ENCODE measurements at places on chromosomes 2 and 18. TPM values are rescaled to one million over a fixed set of nuclear protein-coding genes. Genes with fewer than 3 reads are reported as not detected.

SERPINB13 gene
- not detected for total RNA-seq

UPP2 gene
- not detected for total RNA-seq

SLC9A4 gene
- total RNA-seq = not detected

PJVK gene
- total RNA-seq = 0.12 TPM

SERPINB3 gene
- not detected for total RNA-seq

CFC1 gene
- not detected for total RNA-seq

VWA3B gene
- total RNA-seq = not detected

TTN gene
- under 0.01 TPM for total RNA-seq

DSEL gene
- 32.3 TPM for total RNA-seq

ALPG gene
- not detected for total RNA-seq

GKN2 gene
- total RNA-seq = not detected

KHK gene
- total RNA-seq = 0.12 TPM

PGAP1 gene
- 5.3 TPM for total RNA-seq

DNER gene
- total RNA-seq = 0.58 TPM

FOXI3 gene
- not detected for total RNA-seq

MOB1A gene
- total RNA-seq = 66.5 TPM

IGFBP5 gene
- total RNA-seq = 25.2 TPM

TMEM247 gene
- total RNA-seq = not detected

HAAO gene
- 0.70 TPM for total RNA-seq

CYS1 gene
- total RNA-seq = 2.1 TPM

NGEF gene
- total RNA-seq = not detected

SPC25 gene
- 0.35 TPM for total RNA-seq

HOXD3 gene
- total RNA-seq = 0.82 TPM

RAB31 gene
- 74.7 TPM for total RNA-seq

RBKS gene
- total RNA-seq = 1.7 TPM

RAB17 gene
- 1.6 TPM for total RNA-seq

KIF3C gene
- total RNA-seq = 11.2 TPM

CD8A gene
- total RNA-seq = not detected

RHOB gene
- total RNA-seq = 383 TPM

GPATCH11 gene
- total RNA-seq = 2.6 TPM

TGOLN2 gene
- total RNA-seq = 67.5 TPM

ATP8B1 gene
- 4.8 TPM for total RNA-seq

GALNT3 gene
- total RNA-seq = not detected

MAP2 gene
- 14.4 TPM for total RNA-seq

CYRIA gene
- 0.51 TPM for total RNA-seq

RAD51AP2 gene
- not detected for total RNA-seq

TXNDC2 gene
- 0.12 TPM for total RNA-seq

HOXD13 gene
- total RNA-seq = not detected

ALK gene
- not detected for total RNA-seq

UGT1A4 gene
- not detected for total RNA-seq

LYPD6 gene
- 2.7 TPM for total RNA-seq

PLGLB2 gene
- total RNA-seq = 0.26 TPM

IL1RL2 gene
- 1.7 TPM for total RNA-seq

DPP4 gene
- total RNA-seq = 96.3 TPM

DSG4 gene
- total RNA-seq = not detected

CYBRD1 gene
- 309 TPM for total RNA-seq

CNDP2 gene
- total RNA-seq = 48.2 TPM

KLHL29 gene
- total RNA-seq = 12.7 TPM

ABHD3 gene
- total RNA-seq = 13.2 TPM

STARD6 gene
- total RNA-seq = not detected

All from pericardium fibroblast (primary cell).